ENCODE measurements at places on chromosomes 12 and 14.

DNA sequence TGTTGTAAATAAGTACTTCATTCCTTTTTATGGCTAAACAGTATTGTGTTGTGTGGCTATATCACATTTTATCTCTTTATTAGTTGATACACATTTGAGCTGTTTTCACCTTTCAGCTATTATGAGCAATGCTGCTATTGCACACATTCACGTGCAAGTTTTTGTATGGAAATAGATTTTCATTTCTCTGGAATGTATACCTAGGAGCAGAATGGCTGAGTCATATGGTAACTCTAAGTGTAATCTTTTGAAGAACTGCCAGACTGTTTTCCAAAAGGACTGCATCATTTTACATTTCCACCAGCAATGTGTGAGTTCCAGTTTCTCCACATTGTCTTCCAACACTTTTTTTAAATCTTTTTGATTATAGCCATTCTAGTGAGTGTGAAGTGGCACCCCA, 134.0 kb downstream of the SRGAP1 start:
- no peak for DNase-seq

DNA sequence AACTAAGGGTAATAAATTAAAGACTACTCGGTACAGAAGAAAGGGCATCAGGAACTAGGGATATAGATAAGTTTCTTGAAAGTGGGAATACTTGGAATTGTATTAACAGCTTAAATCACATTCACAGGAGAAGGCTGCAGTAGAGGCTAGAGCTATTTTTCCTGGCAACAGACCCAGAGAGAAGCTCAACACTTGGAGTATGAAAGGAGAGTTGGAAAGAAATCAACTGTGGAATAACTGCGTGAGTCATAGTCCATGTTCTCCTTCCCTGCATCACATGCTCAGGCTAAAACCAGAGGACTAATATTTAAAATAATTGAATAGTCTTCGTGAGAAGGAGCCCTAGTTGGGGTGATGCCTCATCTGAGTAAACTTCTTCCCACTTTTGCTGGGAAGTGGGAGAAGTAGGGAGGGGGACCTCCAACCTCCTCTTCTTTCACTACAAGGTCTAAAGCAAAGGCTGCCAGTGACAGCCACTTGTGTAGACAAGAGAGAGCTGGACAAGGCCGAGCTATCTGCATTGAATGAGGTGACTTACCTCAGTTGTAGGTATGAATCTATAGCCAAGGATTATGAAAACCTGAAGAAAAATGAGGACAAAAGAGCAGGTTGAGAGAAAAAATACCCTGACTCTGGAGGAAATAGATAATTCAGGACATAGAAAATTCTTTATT, 32.7 kb downstream of the DYRK2 start:
- no peak for DNase-seq

- DNase-seq = no peak
These were observed 170.0 kb downstream of the FOXG1 start for GRCh38 chr14:28936601-28937000.

DNA sequence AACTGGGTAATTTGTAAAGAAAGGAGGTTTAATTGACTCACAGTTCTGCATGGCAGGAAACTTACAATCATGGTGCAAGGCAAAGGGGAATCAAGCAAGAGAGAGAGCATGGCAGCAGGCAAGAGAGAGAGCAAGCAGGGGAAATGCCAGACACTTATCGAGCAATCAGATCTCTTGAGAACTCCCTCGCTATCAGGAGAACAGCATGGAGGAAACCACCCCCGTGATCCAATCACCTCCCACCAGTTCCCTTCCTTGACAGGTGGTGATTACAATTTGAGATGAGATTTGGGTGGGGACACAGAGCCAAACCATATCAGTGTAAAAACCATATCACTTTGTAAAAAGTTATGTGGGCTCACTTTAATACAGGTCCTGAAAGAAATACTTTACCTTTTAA, 56.4 kb upstream of the NEDD1 start:
- no peak for DNase-seq

DNA sequence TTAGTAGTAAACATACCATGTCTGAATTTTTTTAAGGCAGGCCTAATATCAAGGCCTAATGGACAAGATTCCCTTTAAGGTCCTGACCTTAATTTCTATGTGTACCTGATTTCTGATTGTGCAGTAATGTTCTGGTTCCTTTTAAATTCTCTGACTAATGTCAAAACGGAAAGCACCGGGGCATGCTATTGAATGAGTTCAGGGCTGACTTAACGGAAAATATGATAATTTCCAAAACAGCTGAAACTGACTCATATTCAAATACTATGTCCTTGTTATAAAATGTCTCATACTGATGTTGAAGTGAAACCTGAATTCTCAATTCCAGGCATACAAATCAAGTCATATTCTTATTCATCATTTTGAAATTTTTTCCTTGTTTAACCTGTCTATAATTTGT, 6.7 kb downstream of the TAS2R43 start:
- DNase-seq = peak; percentile 37

- no peak for DNase-seq
These were observed 872 bp downstream of the VSX2 start for GRCh38 chr14:74239848-74240793.

- DNase-seq = no peak
These were observed 368.7 kb downstream of the TMEM132D start for GRCh38 chr12:129534966-129535750.
